ENCODE measurements at places on chromosomes 5 and 9. TPM values are rescaled to one million over a fixed set of nuclear protein-coding genes. Genes with fewer than 3 reads are reported as not detected.

The NIM1K gene
- 0.46 TPM for total RNA-seq

The LHX3 gene
- total RNA-seq, result 0.17 TPM

The PPP1R26 gene
- total RNA-seq, result 0.36 TPM

The MAT2B gene
- total RNA-seq, result 31.4 TPM
